ENCODE measurements at places on chromosomes 11 and 22.
A peak's percentile ranks its signal among the peaks of the same experiment; 100 is the strongest.

DNA sequence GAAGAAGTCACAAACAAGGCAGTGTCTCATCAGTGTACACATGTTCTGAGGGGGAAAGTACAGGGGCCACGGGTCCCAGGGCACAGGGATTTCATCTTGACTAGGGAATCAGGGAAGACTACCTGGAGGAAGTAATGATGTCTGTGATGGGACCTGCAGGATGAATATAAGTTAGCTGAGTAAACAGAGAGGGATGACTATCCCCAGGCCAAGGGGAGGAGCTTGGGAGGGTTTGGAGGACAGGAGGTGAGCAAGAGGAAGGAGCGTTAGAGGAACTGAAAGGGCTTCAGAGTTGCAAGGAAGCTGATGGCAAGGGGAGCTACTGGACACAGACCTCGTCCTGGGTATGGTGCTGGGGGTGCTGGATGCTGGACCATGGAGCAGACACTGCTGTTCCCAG lies 56.4 kb downstream of the TRAF6 start:
- DNase-seq: no peak

DNA sequence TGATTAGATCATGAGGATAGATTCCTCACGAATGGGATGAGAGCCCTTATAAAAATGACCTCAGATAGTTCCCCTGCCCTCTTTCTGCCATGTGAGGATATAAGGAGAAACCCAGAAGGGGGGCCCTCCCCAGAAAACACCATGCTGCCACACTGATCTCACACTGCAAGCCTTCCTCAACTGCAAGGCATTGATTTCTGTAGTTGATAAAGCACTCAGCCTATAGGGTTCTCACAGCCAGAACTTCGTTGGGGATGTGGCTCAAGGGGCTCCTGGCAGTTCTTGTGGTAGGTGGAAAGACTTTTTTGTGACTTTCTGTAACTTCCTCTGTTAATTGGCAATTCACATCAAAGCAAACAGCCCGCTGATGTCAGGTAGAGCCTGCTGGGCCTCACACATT lies 108.9 kb downstream of the CD44 start:
- DNase-seq: no peak

GRCh38 chr11:102850973-102851745 lies 7.8 kb upstream of the MMP3 start:
- DNase-seq: no peak

- peak; percentile 59 for DNase-seq
These were observed 36.3 kb upstream of the POLA2 start for GRCh38 chr11:65225279-65226102.

- peak; percentile 58 for DNase-seq
These were observed 20.2 kb downstream of the RTN4RL2 start for GRCh38 chr11:57480409-57481137.

DNA sequence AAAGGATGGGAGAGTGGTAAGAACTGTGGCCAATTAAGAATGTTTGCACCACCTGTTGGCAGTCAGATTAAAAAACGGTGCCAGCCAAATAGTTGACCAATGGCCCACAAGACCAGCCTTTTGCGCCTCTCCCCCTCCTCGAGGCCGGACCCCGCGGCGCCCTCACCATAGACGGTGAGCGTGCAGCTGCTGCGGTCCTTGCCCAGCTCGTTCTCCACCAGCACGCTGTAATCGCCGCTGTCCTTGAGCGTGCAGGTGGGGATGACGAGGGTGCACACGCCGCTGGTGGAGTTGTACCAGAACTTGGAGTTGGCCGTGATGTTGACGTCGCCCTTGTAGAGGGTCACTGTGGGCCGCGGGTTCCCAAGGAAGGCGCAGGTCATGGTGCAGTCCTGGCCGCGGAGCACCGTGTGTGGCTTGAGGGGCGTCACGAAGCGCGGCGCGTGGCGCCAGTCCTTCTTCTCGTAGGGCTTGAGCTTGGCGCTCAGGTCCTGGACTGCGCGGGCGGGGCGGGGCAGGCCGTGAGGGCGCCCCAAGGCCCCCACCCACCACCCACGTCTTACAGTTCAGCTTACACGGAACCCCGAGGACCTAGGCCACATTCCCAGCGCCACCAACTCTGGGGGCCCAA lies 7.2 kb downstream of the TMEM86A start:
- DNase-seq: no peak

- no peak for DNase-seq
These were observed 3.3 kb downstream of the SPATA19 start for GRCh38 chr11:133842053-133842452.

DNA sequence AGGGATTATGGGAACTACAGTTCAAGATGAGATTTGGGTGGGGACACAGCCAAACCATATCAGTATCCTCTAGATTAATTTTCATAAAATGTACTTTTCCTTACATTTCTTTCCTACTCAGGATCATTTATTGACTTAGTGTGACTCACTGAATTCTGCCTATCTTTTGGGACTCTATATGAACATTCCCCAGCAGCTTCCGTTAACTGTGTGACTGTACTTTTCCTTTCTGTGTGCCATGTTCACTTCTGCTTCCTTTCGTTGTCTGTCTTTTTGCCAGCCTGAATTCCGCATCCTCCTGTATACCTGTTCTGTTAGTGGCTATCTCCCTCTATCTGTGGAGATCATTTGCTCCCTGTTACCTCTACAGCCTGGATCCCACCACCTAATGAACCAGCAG lies 48.8 kb downstream of the SPECC1L start:
- no peak for DNase-seq

DNA sequence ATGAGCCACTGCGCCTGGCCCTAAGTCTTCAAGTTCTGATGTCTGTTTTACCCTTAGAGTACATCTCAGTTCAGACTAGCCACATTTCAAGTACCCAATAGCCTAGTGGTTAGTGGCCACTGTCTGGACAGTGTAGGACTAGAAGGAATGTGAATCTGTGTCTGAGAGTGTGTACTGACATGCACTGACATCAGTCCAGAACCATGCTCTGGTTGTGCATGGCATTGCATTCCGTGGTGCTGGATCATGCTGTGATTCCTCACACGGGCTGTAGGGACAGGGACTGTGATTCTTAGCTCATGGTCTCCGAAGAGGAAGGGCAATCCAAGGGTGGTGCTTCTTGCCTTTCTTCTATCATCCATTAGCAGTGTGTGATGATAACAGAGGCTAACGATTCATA lies 41.1 kb downstream of the AMOTL1 start:
- DNase-seq: no peak

Measured in activated CD4-positive, alpha-beta T cell treated with anti-CD3 and anti-CD28 coated beads for 24 hours (primary cell).